ENCODE measurements at places on chromosomes 5 and 9.

DNA sequence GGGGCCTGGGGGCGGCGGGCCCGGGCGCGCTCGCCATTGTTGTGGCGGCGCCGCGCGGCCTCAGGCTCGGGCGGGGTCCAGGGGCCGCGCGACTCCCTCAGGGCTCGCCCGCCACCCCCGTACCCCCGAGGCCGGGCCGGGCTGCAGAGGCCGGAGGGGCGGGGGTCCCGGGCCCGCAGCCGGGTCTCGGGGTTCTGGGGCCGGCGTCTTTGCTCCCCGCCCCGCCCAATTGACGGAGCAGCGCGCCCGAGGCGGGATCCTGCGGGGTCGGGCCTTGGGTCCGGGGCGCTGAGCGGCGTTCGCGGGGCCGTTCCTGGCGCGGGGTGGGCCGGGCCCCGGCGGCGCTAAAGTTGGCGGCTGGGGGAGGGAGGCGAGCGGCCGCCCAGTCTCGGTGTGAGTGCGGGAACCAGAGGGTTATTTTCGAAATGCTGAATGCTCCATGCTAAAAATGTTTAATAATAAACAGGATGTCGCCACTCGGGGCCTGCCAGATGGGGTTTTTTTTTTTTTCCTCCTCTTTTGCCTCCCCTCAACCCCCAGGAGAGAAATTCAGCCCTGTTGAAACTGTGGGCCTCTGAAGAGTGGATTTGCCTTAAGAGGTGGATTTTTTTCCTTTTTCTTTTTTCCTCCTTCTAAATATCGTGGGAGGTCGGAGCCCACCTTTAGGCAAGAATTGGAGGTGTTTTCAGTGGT, 724 bp downstream of the PRRC2B start:
- DNase-seq: no peak

DNA sequence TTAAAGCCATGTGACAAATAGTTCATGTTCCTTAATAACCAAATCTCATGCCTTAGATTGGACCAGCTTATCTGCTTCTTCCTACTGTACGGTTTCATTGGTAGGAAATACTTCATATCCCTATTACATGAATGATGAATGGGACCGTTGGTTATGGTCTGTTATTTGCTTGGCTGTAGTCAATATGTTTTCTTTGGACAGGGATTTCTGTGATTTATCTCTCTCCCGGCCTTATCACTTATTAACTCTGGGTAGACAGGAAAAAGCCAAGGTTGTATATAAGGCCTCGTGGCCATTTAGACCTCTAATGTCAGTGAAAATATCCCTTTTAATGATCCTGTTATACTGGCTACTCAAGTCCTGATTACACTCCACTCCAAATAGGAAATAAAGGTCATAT, 330.6 kb downstream of the EBF1 start:
- DNase-seq: no peak

DNA sequence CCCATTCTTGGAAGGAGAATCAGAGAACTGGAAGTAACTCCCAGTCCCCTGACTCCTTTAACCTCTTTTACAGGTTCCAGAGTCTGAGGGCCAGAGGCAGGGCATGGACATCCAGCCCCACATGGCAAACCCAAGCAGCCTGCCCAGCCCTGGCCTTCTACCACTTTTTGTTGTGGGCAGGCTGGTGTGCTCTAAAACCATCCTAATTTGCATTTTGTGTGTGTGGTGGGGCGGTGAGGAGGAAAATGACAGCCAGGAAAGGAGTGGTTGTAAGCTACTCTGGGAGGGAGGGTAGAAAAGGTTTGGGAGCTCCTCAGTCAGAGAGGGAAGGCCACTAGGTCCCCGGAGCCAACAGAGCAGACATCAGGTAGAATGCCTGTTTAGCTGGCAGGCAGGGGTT, 90.6 kb downstream of the PSD2 start:
- no peak for DNase-seq

DNA sequence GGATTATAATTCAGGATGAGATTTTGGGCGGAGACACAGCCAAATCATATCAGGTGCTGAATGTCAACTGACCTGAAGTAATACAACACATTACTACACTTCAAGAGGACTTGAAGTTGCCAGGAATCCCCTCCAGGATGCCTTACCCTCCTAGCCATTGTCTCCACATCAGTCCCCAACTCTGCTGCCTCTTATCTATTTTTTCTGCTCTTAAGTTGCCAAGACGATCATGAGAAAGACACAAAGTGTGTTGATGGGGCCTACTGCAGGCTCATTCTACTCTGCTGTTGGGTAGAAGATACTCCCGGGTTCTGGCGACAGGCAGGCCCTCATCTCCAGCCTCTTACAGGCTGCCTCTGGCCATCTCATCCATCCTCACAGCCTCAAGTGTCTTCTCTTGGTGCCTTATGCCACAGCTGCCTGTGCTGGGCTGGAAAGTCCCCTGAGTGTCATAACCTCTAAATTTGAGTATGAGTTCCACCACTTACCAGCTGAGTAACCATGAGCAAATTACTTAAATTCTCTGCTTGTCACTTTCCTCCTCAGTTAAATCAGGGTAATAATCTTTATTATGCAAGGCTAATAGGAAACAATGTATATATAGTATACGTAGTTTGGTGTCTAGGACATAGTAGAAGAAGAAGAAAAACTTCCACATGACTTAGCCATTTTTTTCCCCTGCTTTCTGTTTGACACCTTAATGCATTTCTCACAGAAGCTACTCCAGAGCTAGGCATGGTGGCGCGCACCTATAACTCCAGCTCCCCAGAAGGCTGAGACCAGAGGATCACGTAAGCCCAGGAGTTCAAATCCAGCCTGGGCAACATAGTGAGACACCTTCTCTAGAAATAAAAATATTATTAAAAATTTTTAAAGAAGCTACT, 73.0 kb upstream of the SNX2 start:
- no peak for DNase-seq

- no peak for DNase-seq
Measured at GRCh38 chr9:33244137-33244784, 4.3 kb downstream of the SPINK4 start.

All from NCI-H187 (cell line).